NCI-H1105 (cell line): ENCODE measurements at places on chromosomes 2 and 18.

DNA sequence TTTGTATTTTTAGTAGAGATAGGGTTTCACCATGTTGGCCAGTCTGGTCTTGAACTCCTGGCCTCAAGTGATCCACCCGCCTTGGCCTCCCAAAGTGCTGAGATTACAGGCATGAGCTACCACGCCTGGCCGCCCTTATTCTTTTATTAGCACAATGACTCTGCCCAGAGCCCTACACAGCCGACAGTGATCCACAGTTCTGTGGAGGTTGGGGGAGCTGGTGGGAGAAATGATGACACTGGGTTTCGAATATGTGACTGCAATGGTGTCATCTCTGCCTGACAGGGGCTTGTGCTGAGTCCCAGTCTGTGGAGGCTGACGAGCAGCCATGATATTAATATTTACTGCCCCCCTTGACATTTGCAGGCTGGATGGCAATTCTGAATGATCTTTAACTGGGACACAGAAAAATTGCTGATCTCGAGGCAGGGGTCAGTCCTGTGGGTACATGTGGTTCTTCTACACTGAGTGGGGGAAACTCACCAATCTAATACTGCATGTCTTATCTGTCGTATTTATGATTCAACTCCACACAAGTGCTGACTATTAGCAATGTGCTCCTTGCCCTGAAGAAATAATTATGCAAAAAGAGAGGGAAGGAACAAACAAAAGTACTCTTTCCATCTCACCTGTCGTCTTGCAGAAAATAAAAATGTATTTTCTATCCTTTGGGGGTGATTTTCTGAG is 6.3 kb upstream of the CTAGE1 start:
- DNase-seq = no peak

- DNase-seq = no peak
These were observed 44.4 kb downstream of the ALPK2 start for GRCh38 chr18:58584200-58585127.

DNA sequence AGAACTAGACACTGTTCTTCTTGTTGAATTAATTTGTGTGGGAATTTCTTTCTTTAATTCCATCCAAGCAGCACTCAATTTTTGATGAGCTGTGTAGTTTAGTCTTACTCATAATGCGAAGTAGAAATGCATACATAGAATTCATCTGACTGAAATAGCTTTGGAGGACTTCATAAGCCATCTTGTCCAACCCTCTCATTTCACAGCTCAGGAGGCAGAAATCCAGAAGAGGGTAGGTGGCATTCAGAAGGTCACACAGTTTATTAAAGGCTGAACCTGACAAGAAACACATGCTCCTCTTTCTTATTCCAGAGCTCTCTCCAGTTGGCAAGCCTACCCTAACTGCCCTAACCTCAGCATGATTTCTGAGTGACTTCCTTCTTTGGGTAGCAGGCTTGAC is 169.2 kb upstream of the NOSTRIN start:
- DNase-seq = no peak

GRCh38 chr2:53660886-53661285 is 106.7 kb upstream of the CHAC2 start:
- DNase-seq = no peak

DNA sequence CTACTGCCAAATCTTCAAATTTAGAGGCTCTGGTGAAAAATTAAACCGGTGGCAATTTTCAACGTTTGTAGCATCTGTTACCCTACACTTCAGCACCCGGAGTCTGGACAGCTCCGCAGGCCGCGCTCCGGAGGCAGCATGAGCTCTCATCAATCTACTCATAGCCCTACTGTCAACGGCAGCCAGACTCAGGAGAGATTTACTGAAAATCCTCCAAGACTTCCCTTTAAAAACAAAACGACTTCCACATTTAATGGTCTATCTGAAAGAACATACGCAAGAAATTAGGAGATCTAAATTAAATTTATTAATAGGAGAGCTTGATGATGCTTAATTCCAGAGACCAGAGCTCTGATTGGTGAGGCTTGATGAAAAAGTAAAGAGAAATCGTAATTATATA is 970 bp upstream of the ADCYAP1 start:
- DNase-seq = no peak

GRCh38 chr2:126790987-126791780 is 107.5 kb upstream of the TEX51 start:
- DNase-seq = no peak
